ENCODE measurements at places on chromosomes 1 and 21. TPM values are rescaled to one million over a fixed set of nuclear protein-coding genes. Genes with fewer than 3 reads are reported as not detected.

TCHH gene
- total RNA-seq, result not detected

GRCh38 chr1:48006264-48006663 is 9.1 kb upstream of the TRABD2B start:
- no peak for DNase-seq

- DNase-seq, result no peak
Observed at GRCh38 chr1:42141978-42142377, 11.2 kb upstream of the GUCA2B start.

SV2A gene
- total RNA-seq, result 7.6 TPM

- peak; percentile 22 for DNase-seq
Observed at GRCh38 chr1:221774054-221774842, 32.4 kb upstream of the DUSP10 start.

- DNase-seq, result no peak
Observed at GRCh38 chr1:43597028-43597427, 52.9 kb upstream of the KDM4A start.

DNA sequence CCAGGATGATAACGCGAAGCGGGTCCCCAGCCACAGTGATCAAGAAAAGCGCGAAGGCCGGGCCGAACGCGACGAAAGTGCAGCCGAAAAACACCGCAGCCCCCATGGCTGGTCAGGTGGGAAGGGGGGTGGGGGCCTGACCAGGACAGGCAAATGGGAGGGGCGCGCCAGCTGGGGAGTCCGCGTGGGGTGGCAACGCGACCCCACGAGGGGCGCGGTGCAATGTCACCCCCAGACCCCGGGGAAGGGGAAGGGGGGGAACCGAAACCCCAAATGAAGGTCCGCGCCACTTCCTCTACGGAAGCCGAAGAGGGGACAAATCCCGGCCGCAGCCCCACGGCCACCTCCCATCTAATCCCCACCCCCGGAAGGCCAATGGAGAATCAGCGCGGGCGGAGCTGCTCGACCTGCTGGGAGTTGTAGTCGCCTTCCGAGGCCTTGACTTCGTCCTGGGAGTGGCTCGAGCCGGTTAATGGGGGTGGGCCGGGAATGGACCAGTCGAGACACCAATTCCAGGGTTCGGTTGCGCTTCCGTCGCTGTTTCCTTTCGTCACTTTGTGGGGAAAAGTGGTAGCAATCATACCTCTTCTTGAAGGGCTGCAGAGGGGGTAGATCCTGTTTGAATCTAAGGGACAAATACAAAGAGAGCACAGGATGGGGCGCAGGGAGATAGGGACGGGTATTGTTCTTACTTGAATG is at the start of gene APH1A:
Gene APH1A, minus strand, starts transcription at position 312 of the 699 bp plus-strand sequence. Its CDS starts 206 bp downstream, at position 106.
- peak; percentile 98 for DNase-seq

RNF186 gene
- 15.1 TPM for total RNA-seq

DCDC2B gene
- total RNA-seq, result not detected

RGL1 gene
- total RNA-seq, result 15.9 TPM

RGS8 gene
- total RNA-seq, result not detected

GRCh38 chr1:60765204-60765603 is 317.2 kb upstream of the NFIA start:
- no peak for DNase-seq

DNA sequence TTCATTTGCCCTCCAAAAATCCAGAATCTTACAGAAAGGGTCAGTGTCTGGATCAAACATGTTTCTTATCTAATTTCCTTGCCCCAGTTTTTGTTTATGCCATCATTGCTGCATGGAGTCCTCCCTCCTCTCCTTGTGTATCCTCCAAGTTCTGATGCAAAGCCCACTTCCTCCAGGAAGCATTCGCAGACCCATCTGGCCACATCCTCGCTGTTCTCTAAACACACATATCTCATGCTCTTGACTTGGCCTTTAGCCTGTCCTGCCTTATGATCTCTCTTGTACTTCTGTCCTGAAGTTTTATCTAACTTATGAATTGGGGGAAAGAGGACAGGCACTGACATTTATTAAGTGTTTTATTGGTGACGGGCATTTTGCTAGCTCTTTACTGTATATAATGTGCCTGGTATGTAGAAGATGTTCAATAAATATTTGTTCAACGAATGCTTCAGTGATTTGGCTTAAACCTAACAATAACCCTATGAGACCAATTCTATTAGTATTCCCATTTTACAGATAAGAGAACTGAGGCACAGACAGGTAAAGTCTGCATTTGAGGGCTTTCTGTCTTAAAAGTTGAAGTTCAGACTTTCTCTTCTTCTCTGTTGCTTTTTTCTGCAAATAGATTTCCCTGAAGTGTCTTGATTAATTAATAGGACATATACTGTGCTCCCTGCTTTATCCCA is 19.2 kb upstream of the ID3 start:
- no peak for DNase-seq

- DNase-seq, result no peak
Observed at GRCh38 chr1:244968881-244969280, 104.5 kb upstream of the HNRNPU start.

LRRC38 gene
- total RNA-seq, result not detected

DNA sequence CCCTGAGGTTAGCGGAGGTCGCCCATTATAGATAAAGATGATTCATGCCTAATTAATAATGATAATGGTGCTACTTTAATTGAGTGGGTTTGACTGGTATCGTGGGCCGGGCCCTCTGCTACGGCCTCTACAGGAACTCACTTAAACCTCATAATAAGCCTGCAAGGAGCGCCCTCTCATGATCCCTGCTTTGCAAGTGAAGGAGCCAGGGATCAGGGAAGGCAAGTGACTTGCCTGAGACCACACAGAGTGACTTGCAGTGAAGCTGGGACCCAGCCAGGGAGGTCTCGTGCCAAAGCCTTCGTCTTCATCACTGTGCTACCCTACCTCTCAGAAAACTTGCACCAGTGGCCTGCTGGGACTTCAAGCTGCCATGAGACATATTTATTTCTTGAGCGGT is 166.3 kb upstream of the KLHDC7A start:
- DNase-seq, result no peak

DNA sequence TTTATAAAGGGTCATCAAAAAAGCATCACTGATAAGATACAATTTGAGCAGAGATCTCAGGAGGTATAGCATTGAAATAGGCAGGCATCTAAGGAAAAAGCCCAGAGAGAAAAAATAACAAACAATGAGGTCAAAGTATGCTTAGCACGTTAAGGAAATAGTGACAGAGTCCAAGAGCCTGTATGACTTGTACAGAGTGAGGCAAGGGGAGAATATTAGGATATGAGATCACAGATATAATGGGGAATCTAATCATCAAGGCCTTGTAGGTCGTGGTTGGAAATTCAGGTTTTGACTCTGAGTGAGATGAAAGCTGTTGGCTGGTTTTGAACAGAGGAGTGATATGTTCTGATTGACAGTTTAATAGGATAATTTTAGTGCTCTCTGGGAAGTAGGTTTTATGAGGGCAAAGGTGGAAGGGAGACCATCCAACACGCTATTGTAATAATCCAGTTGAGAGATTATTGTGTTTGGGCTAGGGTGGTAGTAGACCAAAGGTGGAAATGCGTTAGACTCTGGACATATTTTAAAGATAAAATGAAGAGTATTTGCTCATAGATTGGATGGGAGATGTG is 644.6 kb upstream of the TMPRSS15 start:
- DNase-seq, result peak; percentile 64

DNA sequence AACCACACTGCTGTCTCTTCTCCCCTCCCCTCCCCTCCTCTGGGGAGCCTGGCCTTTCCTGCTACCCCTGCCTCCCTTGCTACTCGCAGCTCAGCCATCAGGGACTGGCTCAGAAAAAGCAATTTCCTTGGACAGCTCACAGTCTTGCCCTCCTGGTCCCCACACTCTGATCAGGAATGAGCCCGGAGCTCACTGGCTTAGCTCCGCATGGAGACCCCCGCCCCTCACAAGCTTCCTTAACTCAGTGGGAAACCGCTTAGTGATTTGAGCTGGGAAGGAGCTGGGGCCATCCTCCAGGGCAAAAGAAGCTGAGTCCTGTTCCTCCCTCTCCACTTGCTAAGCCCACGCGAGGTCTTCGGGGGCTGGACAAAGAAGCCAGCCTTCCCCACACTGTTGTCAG is 70.3 kb upstream of the ACTL8 start:
- no peak for DNase-seq

DNA sequence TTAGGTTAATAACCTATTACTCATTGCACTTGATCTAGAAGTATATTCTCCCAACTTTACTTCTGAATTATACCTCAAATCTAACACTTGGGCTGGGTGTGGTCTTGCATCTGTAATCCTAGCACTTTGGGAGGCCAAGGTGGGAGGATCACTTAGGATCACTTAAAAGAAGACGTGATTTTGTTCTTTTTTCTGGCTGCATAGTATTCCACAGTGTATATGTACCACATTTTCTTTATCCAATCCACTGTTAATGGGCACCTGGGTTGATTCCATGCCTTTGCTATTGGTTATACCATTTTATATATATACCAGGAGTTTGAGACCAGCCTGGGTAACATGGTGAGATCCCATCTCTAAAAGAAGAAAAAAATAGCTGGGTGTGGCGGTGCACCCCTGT is 48.5 kb upstream of the TSNAX start:
- no peak for DNase-seq

- DNase-seq, result no peak
Observed at GRCh38 chr1:235068158-235069121, 60.2 kb downstream of the TOMM20 start.

DNA sequence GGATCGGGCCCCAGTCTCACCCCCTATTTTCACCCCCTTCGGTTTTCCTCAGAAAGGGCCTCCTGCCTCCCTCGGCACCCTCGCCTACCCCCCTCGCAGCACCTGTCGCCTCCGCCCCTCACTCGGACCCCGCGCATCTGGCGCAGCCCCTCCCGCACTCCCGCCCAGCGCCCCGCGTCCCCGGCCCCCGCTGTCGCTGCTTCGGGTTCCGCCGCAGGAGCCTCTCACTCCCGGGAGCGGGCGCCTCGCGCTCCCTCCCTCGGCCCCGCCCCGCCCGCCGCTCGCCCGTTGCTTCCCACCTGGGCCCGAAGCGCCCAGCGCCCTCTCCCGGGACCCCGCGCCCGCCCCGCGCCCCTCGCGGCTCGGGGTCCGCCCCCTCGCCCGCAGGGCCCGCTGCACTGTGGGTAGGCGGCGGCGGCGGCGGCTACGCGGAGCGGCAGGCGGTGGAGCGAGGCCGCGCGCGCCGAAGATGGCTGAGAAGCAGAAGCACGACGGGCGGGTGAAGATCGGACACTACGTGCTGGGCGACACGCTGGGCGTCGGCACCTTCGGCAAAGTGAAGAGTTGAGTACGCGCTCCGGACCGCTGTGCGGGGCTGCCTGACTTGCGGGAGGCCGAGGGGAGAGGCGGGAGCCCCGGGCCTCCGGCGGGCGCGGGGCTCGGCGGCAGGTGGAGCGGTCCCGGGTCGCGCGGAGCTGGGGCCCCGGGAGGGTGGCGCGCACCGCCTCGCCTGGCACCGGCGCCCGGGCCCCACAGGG is at the start of gene PRKAA2:
Gene PRKAA2, plus strand, starts transcription at position 396 of the 758 bp plus-strand sequence. Its CDS starts 74 bp downstream, at position 470.
- peak; percentile 60 for DNase-seq

DNA sequence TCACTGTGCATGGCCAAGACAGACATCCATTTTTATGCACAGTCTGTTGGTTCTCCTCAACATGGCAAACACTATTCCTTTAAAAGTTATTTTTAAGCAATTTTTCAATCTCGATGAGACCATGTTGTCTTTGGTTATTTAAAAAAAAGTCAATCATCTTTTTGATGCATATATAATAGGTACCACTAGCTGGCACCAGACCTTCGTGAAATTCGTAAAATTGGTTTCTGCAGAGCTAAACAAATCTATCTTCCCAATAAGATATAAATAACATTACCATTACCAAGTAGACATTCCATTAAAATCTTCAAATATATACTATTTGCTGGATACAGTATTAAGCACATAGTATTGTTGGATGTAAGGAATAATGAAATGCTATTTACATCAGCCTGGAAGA is 220.0 kb upstream of the GREM2 start:
- DNase-seq, result no peak

DNA sequence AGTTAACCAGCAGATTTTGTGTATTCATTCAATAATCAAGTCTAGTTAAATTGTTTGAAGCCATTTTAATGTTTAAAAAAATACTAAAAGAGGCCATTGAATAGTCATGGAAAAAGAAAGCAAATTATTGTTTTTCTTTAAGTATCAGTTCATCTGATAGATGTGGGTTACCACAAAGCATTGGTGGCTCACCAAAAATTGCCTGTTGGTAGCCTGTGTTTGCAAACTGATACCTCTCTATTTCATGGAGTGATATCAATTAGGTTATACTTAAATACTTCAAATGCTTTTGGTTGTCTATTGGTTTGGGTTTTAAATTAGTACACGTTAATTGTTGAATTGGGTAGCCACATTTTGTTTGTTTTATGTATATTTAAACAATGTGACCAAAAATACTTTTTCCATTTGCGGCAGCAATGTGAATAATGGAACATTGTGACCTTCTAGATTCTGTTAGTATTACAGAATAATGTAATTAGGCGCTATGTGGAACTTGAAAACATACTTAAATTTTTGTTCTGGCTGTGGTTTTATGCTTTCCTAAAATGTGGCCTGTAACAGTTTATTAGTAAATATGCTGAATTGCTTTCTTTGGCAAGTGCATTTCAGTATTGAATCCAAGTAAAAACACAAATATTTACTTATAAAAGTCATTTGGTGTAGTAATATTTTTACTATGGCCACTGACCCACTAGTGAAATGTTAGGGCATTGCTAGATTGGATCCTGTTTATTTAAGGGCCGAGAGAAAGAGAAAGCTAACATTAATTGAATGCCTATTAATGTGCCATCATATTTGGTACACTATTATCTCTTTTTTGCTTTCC is 37.1 kb upstream of the NBL1 start:
- DNase-seq, result no peak

DNA sequence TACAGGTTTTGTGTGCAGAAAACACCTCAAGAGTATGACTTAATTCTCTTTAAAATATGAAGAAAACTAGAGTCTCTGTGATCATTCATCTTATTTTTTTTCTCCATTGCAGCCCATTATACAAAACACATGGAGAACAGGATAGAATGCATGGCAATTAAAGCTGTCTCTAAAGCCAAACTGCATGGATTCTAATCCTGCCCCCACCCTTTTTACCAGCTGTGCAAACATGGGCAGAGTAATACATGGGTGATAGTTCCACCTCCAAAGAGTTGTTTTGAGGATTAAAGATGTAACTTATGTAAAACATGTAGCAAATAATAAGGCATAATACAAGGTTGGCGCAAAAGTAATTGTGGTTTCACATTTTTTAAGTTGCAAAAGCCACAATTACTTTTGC is 114.4 kb downstream of the CLEC20A start:
- no peak for DNase-seq

DNA sequence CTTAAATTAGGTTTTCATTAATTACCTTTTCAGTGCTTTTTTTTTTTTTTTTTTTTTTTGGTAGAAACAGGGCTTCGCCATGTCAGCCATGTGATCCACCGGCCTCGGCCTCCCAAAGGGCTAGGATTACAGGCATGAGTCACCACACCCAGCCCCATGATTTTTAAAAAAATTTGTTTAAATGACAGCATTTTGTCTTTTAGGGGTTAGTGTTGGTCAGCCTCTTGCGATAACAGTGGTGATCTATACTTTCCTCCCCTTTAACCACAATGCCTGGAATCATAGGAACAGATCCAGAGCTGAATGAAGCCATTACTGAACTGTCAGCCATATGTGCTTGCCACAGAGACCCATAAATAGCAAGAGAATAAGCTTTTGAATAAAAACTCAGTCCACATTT is 73.9 kb downstream of the CACHD1 start:
- DNase-seq, result no peak

TFF2 gene
- total RNA-seq, result 1.7 TPM

RHD gene
- not detected for total RNA-seq

RIIAD1 gene
- total RNA-seq, result not detected

GRCh38 chr1:230647321-230647720 is 5.0 kb downstream of the COG2 start:
- no peak for DNase-seq

Data from mucosa of descending colon (tissue), 3 donors.